Umbilical cord (tissue), 2 donors: ENCODE measurements at places on chromosomes 5 and 9. TPM values are rescaled to one million over a fixed set of nuclear protein-coding genes. Genes with fewer than 3 reads are reported as not detected.

BTNL8 gene
- not detected for total RNA-seq

ADAM19 gene
- total RNA-seq, result 88.1 TPM

NELFB gene
- total RNA-seq, result 18.8 TPM

OSTF1 gene
- total RNA-seq, result 27.0 TPM

UBQLN1 gene
- total RNA-seq, result 108 TPM

FBP1 gene
- total RNA-seq, result not detected

CD72 gene
- 2.6 TPM for total RNA-seq

LHX3 gene
- 0.24 TPM for total RNA-seq

KIF24 gene
- total RNA-seq, result 2.6 TPM

DDX41 gene
- total RNA-seq, result 56.3 TPM

TLR4 gene
- 14.7 TPM for total RNA-seq

NR5A1 gene
- total RNA-seq, result not detected

BARHL1 gene
- total RNA-seq, result not detected

PCDHGA6 gene
- 7.2 TPM for total RNA-seq

HCN1 gene
- 4.3 TPM for total RNA-seq

ADCY2 gene
- total RNA-seq, result 4.6 TPM

OBP2B gene
- not detected for total RNA-seq

OTP gene
- 6.0 TPM for total RNA-seq

WNT8A gene
- total RNA-seq, result 7.2 TPM

GARNL3 gene
- total RNA-seq, result 34.4 TPM

ABL1 gene
- total RNA-seq, result 48.2 TPM

ARID3C gene
- not detected for total RNA-seq

NPR3 gene
- 15.6 TPM for total RNA-seq

ABO gene
- 0.48 TPM for total RNA-seq

ZNF658 gene
- 7.0 TPM for total RNA-seq

FOXE1 gene
- total RNA-seq, result 1.2 TPM

MYO10 gene
- total RNA-seq, result 24.1 TPM

THOC3 gene
- 25.0 TPM for total RNA-seq

HRH2 gene
- 1.7 TPM for total RNA-seq
